ENCODE measurements at places on chromosomes 4 and X. TPM values are rescaled to one million over a fixed set of nuclear protein-coding genes. Genes with fewer than 3 reads are reported as not detected.

Gene AFF2
- total RNA-seq, result 0.40 TPM

Gene C4orf54
- total RNA-seq, result not detected

Gene F9
- not detected for total RNA-seq

Gene ANTXR2
- total RNA-seq, result 80.4 TPM

Gene GPR82
- total RNA-seq, result not detected

Gene TKTL1
- not detected for total RNA-seq

Gene PLK4
- total RNA-seq, result 7.0 TPM

Gene MAGEE2
- not detected for total RNA-seq

Gene PAGE4
- total RNA-seq, result not detected

Gene OPRPN
- total RNA-seq, result not detected

All from aortic smooth muscle cell (primary cell).